ENCODE measurements at places on chromosomes 1 and 21.

GRCh38 chr1:171869097-171869496, 27.8 kb downstream of the DNM3 start:
- no peaks in the 10 kb centered on the region for H3K27me3 ChIP-seq
- no peaks in the 10 kb centered on the region for H3K36me3 ChIP-seq
- no peak overlapping the region for H3K4me3 ChIP-seq
- no peaks in the 10 kb centered on the region for H3K4me1 ChIP-seq

- H3K27ac ChIP-seq: no peak overlapping the region
- no peaks in the 10 kb centered on the region for H3K27me3 ChIP-seq
- 0 out of 2 replicates have a peak, but pooled peaks cover 6% of the 10 kb centered on the region for H3K36me3 ChIP-seq
- DNase-seq: no peak
- no peak overlapping the region for H3K4me3 ChIP-seq
- no peaks in the 10 kb centered on the region for H3K4me1 ChIP-seq
Observed at GRCh38 chr1:174242856-174243255, 83.5 kb downstream of the RABGAP1L start.

GRCh38 chr1:69639159-69639558, 71.4 kb downstream of the LRRC7 start:
- no peaks in the 10 kb centered on the region for H3K27me3 ChIP-seq
- no peak for DNase-seq
- H3K36me3 ChIP-seq: no peaks in the 10 kb centered on the region
- no peak overlapping the region for H3K4me3 ChIP-seq
- H3K27ac ChIP-seq: no peak overlapping the region
- no peaks in the 10 kb centered on the region for H3K4me1 ChIP-seq

GRCh38 chr1:36942148-36942547, 92.2 kb downstream of the GRIK3 start:
- no peak overlapping the region for H3K4me3 ChIP-seq
- no peaks in the 10 kb centered on the region for H3K36me3 ChIP-seq
- H3K27ac ChIP-seq: no peak overlapping the region
- DNase-seq: no peak

- H3K27me3 ChIP-seq: no peaks in the 10 kb centered on the region
- no peaks in the 10 kb centered on the region for H3K36me3 ChIP-seq
- no peak overlapping the region for H3K27ac ChIP-seq
- no peak overlapping the region for H3K4me3 ChIP-seq
Observed at GRCh38 chr1:214271174-214271858, 9.6 kb upstream of the SMYD2 start.
